ENCODE measurements at places on chromosomes 6 and 20.

DNA sequence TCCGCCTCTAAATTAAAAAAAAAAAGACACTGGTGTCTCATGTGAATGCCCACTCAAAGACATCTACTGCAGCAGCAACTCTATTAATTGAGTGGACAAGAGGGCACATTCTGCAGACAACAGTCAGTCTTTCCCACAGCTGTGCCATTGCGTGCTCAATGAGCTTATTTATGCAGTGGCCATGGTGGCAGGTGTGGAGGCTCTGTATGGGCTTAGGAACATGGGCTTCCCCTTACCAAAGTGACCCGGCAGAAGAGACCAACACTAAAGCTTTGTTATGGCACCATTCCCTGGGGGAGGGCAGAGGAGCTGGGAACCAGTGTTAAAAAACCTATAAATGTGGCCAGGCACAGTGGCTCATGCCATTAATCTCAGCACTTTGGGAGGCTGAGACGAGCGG is 4.2 kb upstream of the VAPB start:
- no peak for DNase-seq

DNA sequence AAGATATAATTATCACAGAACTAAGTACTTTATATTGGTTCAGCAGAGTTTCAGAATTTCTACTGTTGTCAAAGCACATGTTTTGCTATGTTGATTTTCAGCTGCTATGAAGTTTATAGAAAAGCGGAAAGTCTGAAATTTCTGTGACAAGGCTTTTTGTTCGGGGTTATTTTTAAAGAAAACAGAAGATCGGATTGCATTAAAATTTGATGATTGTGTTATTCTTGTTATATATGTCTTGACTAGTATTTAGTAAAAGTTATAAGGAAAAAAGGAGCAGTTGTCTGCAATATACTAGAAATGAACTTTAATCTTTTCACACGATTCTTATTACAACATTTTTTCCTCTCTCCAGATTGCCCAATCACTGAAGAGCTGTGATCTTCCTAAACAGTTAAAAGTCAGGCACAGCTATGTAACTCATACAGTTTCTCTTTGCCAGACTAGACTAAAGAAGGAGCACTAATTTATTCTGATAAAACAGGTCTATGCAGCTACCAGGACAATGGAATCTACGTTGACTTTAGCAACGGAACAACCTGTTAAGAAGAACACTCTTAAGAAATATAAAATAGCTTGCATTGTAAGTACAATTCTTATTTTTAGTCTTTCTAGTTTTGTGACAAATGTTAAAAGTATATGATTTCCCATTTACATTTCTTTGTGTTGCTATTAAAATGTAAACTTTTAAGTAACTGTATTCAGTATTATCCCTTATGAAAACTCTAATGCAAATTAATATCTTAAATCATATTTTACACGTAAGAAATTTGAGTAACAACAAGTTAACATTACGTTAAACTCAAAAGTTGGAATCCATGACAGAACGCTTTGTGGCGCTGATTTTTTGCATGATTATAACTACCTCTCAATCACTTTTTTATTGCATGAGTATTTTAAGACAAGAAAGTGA is at the start of gene ENPP3:
TSS of gene ENPP3 (plus strand) at position 423 of the 913 bp plus-strand sequence. CDS start at position 506, 83 bp downstream.
- DNase-seq, result no peak

DNA sequence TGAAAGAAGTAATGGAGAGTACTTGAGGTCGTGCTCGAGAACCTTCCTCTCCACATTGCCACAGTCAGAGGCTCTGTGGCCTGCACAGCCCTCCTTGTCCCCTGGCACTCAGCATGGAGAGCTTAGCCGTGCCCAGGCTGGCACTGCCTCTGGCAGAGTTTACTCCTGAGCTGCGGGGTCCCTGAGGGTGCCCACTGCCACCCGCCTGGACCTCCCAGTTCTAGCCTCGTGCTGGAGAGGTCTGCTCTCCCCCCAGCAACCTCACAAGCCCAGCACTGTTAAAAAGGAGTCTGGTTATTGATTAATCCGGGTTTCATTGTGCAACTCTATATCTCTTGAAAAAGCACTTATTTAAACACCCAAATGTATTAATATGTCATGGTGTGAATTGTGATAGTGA is 226.8 kb downstream of the TMEM242 start:
- DNase-seq, result no peak

GRCh38 chr6:35736253-35736894 is 458 bp upstream of the ARMC12 start:
- DNase-seq, result no peak

GRCh38 chr6:49776444-49776843 is 10.6 kb downstream of the PGK2 start:
- DNase-seq, result no peak

DNA sequence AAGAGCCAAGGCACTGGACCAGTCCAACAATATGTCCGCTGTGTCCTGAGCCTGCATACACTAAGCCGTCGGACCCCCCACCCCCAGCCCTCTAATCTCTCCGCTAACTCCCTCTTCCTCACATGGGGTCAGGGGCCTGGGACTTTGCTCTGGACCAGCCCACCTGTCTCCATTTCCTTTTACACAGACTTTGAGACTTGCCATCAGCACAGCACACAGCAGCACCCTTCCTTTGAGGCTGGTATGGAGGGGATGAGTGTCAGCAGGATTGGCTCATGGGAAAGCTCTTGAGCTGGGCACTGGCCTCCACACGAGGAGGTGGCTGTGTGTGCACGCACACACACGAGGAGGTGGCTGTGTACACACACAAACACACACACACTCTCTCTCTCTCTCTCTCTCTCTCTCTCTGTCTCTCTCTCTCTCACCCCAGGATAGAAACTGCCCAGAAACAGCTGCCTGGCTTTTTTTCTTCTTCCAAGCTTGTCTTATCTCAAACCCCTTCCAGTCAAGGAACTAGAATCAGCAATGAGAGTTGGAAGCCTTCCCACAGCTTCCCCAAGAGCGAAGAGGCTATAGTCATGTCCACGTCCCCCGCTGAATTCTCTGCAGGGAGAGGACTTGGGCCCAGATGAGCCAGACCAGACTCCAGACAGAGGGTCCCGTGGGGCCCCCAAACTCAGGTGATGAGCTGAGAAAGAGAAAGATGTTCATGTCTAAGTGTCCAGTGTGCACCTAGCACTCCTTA is 18.6 kb downstream of the SLC9A8 start:
- DNase-seq, result no peak

- DNase-seq, result no peak
Observed at GRCh38 chr20:11267131-11267761, 593.4 kb upstream of the JAG1 start.

DNA sequence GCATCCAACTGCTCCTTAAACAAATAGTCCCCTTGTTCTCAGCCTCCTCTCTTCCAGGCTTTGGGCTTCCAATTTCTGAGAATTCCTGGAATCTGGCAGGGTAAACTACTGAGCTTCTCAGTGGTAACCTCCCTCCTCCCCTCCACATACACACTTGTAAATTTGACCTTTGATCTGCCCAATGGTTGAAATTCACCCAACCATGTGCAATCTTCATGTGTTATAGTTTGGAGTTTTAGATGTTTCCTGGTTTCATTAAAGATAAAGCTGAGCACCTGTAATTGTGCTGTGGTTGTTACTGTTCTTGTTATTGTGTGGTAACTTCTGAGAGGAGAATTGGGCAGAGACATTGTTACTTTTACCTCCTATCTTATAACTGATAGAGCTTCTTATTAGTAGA is 328.4 kb downstream of the TPBG start:
- DNase-seq, result no peak

GRCh38 chr6:17116117-17116440 is 14.2 kb downstream of the STMND1 start:
- no peak for DNase-seq

- DNase-seq, result no peak
Observed at GRCh38 chr20:34143951-34144350, 31.9 kb upstream of the EIF2S2 start.

GRCh38 chr6:84774157-84774984 is 10.0 kb upstream of the TBX18 start:
- no peak for DNase-seq

GRCh38 chr6:138529478-138529877 is 30.2 kb upstream of the NHSL1 start:
- no peak for DNase-seq

- DNase-seq, result no peak
Observed at GRCh38 chr6:153873541-153873940, 165.5 kb upstream of the OPRM1 start.

DNA sequence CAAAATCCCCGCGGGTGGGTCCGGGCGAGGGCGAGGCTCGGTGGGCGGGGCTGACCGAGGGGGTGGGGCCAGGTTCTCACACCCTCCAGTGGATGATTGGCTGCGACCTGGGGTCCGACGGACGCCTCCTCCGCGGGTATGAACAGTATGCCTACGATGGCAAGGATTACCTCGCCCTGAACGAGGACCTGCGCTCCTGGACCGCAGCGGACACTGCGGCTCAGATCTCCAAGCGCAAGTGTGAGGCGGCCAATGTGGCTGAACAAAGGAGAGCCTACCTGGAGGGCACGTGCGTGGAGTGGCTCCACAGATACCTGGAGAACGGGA is 809 bp downstream of the HLA-G start:
- peak; percentile 47 for DNase-seq

GRCh38 chr6:169646906-169647567 is 54.8 kb downstream of the WDR27 start:
- DNase-seq, result peak; percentile 61

DNA sequence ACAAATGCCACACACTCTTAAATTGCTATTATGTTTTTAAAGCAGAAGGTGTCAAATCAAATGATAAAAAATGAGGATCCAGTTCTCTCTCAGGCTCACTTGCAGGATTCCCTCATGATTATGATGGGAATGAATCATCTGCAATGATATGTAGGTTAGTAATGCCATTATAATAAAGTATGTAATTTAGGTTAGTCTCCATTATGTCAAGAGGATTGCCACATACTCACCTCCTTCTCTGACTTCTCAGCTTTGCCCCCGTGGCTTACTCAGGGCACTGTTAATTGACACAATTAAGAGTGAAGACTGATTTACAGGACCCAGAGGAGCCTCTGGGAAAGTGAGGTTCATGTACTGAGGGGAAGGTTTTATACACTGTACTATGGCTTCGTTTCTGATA is 591.7 kb upstream of the NRSN1 start:
- no peak for DNase-seq

DNA sequence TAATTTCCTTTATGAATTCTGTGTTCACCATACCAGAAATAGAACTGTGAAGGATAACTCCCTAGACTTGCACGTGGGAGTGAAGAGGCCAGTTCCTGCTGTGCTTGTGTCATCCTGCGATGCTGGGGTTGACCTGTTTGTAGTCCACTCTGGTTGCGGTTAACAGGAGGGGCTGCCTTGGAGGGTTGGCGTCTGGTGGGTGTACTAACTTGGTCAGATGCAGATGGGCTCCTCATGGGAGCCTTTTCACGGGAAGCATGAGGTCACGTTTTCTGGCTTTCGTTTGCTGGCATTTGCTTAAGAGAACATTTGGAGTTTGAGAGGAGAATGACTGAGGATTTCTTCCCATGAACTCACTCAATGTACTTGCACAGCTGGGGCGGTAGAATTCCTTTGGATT is 41.2 kb downstream of the IGF2R start:
- no peak for DNase-seq

DNA sequence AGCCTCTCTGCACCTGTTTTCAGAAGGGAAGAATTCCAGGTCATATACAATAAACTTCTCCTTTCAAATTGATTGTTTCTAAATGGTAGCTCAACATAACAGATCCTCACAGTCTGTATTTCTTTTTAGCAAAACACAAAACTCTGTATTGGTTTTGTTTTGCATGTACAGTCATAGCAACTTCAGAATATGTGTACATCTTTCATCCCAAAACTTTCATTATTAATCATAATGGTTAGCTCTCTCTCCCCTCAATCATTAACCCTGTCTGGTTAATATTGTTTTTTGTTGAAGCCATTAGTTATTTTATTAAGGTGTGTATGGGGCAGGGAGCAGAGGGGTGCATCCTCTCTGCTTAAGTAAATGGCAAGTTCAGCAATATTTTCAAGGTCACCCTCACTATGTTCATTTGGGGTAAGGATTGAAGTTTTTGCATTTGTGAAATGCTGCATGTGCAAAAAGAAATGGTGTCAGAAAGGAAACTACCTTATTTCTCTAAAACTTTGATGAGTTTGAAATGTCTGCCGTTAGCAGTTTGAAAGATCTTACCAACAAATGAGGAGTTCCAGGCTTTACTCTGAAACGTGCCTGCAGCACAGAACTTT is 136.8 kb upstream of the BTBD3 start:
- no peak for DNase-seq

GRCh38 chr6:165167861-165168260 is 141.5 kb downstream of the C6orf118 start:
- no peak for DNase-seq

DNA sequence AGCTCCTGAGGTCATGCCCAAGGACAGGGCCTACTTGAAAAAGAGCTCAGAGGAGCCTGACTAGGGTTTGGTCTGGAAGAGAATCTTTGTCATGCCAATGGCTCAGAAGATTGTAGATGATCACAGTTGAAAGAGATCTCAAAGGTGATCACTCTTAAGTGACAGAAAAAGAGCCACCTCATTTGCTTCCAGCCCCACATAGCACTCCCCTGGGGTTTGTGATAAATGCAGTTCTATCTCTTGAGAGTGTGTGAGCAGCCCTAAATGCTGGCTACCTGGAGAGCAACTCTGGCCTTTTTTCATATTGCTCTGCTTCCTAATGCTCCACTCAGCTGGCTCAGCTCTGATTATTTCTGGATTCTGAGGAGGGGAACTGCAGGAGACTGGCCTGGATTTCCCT is 39.3 kb downstream of the KLHL32 start:
- DNase-seq, result no peak

DNA sequence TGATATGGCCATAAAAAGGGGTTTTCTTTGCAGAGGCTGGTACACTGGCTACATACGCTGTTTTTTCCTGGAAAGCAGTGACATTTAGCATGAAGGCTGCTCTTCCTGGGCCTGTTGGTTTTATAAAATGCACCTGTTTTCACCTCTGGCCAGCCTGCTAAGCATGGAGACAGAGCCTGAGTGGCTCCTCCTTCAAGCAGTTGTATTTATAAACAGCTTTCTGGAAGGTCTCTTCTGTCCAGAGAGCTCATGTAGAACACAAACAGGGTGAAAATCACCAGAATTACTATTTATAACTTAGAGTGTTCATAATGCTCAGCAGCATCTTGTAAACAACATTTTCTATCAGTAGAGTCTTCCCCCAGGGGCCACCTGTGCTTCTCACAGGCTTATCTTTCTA is 109.0 kb downstream of the FOXO3 start:
- DNase-seq, result no peak

- DNase-seq, result peak; percentile 77
Observed at GRCh38 chr6:111971866-111972532, 81.9 kb upstream of the CCN6 start.

DNA sequence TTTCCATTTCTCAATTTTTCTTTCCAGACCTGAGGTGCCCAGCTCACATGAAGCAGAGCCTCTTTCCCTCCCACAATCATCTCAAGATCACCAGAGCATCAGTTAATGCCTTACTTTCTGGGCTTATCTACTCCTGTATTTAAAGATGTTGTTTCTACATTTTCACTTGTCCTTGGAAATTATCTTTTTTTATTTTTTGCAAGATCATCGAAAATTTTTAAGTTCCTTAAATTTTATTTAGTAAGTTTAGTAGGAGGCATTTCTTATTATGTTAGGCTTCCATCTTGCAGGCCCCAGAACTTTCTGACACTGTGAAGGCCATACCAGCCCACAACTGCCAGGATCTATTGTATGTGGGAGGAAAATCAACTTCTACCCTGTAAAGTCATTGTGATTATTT is 466.0 kb downstream of the PRKN start:
- no peak for DNase-seq

- no peak for DNase-seq
Observed at GRCh38 chr6:45927421-45928320, 88.0 kb downstream of the CLIC5 start.

- no peak for DNase-seq
Observed at GRCh38 chr6:110488606-110489190, 12.3 kb upstream of the SLC22A16 start.
